ENCODE measurements at places on chromosomes 2 and 18. TPM values are rescaled to one million over a fixed set of nuclear protein-coding genes. Genes with fewer than 3 reads are reported as not detected.

- peak; percentile 36 for DNase-seq
These were observed 8.8 kb downstream of the ODC1 start for GRCh38 chr2:10439185-10439879.

- peak; percentile 47 for DNase-seq
These were observed 233.2 kb downstream of the TCF4 start for GRCh38 chr18:55354795-55355194.

Gene EMILIN1
- 251 TPM for total RNA-seq

DNA sequence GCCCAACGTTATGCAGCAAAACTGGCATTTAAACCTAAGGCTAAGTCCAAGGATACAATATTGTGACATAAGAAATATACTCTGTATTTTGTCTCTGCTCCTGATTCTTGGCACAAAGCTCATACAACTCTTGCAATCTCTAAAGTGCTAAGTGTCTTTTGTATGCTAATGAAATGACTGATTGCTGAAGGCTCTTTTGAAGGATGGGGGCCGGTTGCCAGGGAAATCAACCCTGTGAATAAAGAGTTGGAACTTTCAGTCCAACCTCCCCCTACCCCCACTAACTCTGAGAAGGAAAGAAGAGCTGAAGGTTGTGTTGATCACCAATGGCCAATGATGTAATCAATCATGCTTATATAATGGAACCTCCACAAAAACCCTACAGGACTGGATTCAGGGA lies 40.3 kb downstream of the SESTD1 start:
- DNase-seq = no peak

DNA sequence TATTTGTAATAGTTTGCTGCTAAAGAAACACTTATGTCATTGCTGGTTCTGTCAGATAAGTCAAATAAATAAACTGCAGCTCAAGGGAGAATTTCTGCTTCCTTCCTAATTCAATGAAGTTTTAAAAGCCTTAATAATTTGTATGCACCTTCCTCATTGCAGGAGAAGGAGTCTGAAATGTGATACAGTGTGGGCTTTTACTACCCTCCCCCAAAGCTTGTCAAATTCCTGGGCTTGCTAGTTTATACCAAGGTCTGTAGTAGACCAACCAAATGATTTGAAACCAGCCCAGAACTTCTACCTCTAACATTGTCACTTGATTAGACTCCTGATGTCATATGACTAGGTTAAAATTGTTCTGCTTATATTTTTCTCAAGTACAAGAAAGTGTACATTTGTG lies 131.8 kb downstream of the DTNA start:
- no peak for DNase-seq

GRCh38 chr2:105042189-105042588 lies 4.3 kb downstream of the MRPS9 start:
- DNase-seq = no peak

- peak; percentile 19 for DNase-seq
These were observed 321.3 kb upstream of the TFPI start for GRCh38 chr2:187875261-187876141.

Gene APOB
- total RNA-seq = under 0.01 TPM

DNA sequence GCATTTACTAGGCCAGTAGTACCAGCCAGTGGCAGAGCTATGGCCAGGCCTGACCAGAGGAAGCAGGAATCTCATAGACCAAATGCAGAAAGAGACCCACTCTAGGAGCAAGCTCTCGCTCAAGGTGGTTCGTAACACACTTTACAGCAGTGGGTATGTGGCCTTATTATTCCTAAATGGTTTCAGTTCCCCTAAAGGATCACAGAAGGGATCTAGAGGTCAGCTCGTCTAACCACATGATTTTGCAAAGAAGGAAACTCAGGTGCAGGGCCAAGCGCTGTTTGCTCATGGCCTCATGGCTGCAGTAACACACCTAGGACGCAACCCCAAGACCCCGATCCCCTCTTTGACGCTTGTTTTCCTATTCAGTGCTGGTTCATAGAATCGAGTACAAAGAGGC lies 65.5 kb upstream of the ATG16L1 start:
- no peak for DNase-seq

GRCh38 chr2:194289712-194290346 lies 1367.2 kb upstream of the SLC39A10 start:
- no peak for DNase-seq

DNA sequence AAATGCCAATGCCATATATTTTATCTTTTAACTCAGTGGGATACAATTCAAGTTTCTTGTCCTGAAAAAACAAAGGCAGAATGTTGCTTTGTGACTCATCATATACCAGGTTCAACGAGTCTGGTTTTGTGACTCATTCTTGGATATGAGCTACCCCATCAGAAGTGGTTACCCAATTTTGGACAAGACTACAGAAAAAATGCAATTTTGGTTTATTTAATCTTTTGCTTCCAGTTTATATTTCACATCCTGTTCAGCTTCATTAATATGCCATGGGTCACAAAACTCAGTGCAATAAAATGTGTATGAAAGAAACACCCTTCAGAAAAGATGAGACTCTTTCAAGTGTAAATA lies 25.0 kb downstream of the FN1 start:
- DNase-seq = peak; percentile 98

Data from fibroblast of lung (primary cell).